ENCODE measurements at places on chromosomes 5 and 9.

DNA sequence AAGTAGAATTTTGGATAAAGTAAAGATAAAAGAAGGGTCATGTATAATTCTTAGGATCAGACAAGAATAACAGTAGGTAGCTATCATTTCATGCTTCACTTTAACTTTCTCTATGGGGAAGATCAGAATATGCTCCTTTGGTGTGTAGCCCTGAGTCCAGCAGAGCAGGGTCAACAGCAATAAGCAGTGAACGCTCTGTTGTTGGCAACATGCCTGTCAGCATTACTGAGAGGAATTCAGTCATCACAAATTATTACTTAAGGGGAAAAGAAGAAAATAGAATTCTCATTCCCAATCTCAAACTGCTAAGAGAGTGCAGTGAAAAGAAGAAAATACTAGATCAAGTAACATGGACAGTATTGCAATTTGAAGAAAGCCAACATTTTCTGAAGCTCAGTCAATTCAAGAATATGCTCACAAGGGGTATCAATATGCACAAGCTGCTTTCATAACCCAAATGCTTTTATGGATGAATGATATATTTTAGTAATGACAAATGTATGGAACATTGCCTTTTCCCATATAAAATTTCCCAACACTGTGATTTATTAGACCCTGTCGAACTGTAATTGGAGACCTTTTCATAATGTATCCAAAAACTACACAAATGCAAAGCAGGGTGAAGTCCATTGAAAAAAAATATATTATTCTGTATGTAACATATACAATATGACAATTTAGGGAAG, 1359.4 kb downstream of the EFNA5 start:
- DNase-seq, result no peak

DNA sequence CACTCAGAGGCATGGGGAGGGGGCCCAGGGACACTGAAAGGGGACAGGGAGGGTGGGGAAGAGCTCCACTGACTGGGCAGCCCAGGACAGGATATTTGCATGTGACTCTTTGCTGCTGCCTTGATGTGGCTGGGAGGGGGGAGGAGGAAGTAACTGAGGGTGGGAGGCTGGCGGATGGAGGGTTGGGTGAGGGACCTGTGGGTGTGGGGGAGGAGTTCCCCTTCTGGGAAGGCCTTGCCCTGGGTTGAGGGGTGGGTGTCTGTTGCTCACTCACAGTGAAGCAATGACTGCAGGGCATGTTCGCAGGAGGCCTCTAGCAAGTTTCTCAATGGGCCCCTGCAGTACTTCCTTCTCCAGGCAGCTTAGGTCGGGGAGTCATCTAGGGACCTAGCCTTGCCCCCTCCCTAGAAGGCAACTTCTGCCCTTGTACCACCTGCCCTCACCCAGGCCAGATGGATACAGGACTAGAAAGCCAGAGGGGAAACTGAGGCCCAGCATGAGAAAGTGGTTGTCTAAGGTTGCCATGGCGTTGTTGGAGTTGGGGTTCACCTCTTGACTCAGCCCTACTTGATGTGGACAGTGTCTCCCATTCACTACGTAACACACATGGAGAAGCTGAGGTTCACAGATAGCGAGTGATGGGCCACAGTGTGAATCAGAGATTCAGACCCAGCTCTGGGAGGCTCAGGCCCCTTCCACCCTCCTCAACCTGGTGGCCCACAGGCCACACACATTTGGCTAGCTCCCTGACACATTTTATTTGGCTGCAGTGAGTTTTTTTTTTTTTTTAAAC, 3.0 kb downstream of the GRK6 start:
- peak; percentile 71 for DNase-seq

- DNase-seq, result no peak
Observed at GRCh38 chr9:24498632-24499031, 47.1 kb downstream of the IZUMO3 start.

DNA sequence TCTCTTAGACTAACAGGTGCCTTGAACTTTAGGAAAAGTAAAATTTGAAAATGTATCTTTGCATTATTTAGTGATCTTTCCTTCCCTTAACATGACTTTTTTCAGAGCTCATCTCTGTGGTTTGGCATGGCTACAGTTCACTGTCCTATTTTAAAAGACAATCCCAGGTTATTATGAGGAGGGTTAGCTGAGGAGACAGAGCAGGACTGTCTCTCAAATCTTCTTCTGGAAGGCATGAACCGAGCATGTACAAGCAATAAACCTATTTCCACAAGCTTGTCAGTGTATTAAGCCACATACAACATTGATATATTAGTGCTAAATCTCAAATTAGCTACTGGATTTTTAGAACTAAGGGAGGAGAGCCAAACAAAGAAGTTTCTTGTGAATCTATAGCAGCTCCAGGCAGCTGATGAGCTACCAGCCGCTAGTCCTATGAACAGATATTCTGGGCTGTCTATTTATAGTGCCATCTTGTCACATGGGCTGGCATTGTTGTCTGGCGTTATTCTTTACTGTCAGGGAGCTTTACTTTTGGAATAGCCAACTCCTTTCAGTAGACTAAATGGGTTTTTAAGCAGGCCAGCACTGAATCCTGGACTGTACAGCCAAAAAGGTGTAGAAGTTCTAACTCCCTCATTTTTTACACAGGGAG, 171.2 kb upstream of the ACTBL2 start:
- DNase-seq, result no peak

DNA sequence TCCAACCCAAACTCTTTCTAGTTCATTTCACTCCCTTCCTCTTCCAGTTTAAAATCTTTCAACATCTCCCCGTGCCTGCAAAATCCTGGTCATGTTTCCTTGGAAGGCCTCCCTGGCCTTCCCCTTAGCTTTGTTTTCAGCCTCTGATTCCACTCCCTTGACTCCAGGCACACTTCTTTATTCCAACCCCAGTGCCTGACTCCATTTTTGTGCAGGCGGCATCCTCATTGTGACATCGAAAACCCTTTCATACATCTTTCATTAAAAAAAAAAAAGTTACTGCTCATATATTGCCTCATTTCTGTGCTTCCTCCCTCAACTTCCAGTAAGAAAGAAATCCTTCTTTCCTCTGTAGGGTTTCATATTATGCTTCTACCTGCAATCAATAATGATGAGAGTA, 7.1 kb upstream of the TNFSF8 start:
- no peak for DNase-seq

- DNase-seq, result no peak
Observed at GRCh38 chr9:11946531-11946930, 746.7 kb upstream of the TYRP1 start.

- no peak for DNase-seq
Observed at GRCh38 chr5:56498759-56499395, 265.7 kb upstream of the ANKRD55 start.

DNA sequence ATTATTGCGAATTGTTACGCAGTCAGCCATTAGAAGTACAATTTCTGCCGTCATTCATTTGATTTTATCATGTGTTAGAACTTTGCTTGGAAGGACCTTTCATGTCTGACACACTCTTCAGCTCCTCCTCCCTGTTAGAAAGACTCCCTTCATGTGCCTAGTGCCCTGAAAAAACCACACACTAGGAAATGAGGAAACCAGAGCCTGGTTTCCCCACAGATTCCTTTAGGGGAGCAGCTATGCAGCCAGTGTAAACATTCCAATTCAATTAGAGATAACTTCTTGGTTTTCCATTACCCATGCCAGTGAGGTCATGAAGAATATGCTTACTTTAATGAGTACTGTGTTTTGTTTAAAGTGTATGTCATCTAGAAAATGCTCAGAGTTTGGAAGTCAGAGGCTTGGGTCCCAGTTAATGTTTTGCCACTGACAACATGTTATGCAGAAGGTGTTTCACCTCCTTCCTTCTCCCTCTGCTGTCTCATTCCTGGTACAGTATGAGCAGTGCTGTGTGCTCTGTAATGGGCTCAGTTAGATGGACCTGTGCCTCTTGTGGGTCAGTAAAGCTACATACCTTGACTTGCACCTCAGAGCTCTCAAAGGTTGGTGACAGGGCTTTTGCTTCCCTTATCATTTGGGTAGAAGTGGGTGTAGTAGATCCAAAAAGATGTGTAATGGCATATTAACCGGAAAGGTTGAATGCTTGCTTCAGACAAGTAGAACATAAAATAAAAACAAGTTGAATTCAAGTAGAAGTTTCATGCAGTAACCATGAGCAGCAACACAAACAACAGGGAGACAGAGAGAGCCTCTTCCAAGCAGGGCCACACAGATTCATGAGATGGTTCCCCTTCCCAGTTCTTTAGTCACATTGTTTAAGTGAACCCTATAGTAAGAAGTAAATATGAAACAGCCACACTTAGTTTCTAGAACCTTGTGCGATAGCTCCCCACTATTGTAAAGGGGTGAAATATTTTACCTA, 52.6 kb upstream of the TNFAIP8 start:
- DNase-seq, result no peak

DNA sequence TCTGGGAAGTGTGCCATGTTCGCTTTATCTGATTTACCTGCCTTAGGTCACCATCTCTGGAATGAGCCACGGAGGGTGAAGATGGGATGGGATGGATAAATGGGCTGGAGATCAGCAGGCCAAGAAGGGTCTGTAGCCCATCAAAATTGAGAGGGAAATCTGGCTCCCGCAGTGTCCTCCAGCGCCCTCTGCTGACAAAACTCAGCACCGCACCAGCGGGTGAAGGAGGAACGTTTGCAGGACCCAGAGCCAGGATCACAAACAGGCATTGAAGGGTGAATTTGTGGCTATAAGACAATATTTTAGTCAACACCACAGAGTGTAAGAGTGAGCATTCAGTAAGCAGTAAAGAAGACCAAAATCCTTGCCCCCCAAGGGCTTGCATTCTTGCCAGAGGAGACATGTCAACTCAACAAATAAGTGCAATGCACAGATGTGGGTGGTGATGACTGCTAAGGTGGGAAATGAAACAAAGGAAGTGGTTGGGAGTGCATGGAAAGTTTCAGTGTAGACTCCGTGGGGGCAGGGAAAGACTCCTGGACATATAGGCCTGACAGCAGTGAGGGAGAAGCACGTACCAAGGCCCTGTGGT, 124.4 kb downstream of the TENT4A start:
- DNase-seq, result no peak
